RPMI8226 (cell line): ENCODE measurements at places on chromosomes 12 and 14.

DNA sequence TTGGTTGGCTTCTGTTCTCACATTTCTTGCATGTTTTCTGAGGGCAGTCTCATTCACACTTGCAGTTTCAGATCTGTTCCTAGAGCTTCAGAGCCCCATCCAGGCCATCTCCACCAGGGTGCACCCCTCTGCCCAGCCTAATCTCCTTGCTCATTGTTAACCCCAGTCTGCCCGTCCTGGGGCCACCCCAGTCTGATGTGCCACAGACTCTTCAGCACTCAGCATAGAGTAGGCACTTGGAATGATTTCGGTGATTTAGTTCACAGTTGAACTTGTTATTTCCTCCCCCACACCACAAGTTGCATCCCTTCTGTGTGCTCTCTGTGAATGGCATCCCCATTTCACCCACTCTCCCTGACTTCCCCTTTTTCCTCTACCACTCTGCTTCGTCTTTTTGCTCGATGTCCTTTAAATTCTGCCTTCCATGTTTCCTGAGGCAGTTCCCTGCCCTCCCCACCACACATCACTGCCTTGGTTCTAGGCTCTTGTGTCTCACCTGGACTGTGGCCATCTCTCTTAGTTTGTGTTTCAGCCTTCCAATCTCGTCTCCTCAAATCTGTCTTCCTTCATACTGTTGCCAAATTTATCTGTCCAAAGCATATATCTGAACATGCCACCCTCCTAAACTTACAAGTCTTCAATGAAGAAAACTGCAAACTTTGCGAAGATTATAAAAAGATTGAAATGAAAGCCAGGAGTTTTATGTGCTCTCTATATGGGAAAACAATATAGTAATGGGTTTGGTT lies 41.5 kb downstream of the ANO6 start:
- DNase-seq: no peak

- no peak for DNase-seq
Measured at GRCh38 chr12:71592841-71593240, 70.8 kb downstream of the ZFC3H1 start.

DNA sequence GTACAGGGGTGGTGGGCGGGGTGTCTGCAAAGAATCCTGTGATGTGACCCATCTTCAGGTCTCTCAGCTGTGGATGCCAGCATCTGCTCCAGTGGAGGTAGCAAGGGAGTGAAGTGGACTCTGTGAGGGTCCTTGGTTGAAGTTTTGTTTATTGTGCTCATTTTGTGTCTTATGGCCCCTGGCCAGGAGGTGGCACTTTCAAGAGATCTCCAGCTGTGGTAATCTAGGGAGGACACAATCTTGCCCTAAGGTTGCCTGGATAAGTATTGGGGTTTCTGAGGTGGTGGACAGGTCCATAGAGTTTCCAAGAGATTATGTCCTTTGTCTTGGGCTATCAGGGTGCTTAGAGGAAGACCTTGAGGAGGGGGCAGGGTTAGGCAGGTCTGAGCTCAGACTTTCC lies 260.7 kb downstream of the CCDC59 start:
- no peak for DNase-seq

DNA sequence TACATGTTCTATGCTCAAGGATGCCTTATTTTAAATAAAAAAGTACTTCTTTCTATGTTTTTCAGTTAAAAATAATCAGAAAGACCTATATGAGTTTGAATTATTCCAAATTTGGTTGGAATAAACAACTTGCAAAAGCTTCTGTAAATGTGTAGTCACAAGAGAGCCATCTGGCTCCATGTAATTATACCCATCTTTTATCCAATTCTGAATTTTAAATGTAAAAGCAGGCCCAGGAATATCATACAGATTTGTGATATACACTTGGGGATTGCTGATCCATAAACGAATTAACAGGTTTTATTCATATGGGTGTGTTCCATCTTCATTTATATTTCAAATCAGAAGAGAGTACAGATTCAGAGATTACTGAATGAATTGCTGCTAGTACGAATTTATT lies 329.2 kb upstream of the LRFN5 start:
- no peak for DNase-seq

DNA sequence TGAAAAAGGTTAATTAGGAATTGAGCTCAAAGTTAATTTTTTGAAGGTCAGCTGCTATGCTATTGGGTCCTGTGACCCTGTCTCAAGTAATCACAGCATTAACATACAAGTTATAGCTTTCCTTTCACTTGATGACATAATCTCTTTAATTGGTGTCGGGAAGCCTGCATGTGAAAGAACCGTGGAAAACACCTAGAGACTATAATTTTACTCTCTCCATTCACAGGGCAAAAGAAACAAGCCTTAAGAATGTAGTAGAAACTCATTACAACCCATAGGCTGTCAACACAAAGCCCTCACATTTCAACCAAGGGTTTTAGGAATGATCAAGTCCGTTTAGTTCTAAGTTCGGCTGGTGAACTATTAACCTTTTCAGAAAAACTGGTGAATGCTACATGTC lies 104.4 kb downstream of the PPM1A start:
- DNase-seq: no peak

DNA sequence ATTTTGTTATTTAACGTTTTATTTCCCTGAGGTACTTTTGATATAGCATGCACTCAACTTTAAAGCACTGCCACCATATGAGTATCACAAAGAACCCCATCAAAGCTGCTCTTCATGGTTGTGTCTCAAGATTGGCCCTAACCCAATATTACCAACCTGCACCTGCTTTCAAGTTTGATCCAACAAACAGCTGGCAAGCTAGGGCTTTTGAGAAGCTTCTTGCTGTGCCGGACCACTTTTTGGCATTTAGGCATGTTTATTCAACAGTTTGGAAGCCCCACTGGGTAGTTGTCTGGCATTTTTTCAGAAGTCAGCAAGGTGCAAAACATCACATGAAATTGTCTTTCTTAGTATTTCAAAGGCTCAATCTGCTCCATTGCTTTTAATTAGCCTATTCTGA lies 137.2 kb upstream of the PLEKHA5 start:
- DNase-seq: no peak

DNA sequence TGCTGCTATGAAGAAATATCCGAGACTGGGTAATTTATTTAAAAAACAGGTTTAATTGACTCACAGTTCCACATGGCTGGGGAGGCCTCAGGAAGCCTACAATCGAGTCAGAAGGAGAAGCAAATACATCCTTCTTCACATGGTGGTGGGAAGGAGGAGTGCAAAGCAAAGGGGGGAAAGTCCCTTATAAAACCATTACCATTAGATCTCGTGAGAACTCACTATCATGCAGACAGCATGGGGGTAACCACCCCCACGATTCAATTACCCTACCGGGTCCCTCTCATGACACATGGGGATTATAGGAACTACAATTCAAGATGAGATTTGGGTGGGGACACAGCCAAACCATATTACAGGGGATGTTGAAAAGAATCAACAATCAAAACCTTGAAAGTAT lies 74.9 kb downstream of the PPM1H start:
- DNase-seq: no peak

GRCh38 chr12:16884056-16884455 lies 278.1 kb upstream of the LMO3 start:
- no peak for DNase-seq

GRCh38 chr12:7373226-7373625 lies 69.4 kb downstream of the ACSM4 start:
- DNase-seq: no peak

DNA sequence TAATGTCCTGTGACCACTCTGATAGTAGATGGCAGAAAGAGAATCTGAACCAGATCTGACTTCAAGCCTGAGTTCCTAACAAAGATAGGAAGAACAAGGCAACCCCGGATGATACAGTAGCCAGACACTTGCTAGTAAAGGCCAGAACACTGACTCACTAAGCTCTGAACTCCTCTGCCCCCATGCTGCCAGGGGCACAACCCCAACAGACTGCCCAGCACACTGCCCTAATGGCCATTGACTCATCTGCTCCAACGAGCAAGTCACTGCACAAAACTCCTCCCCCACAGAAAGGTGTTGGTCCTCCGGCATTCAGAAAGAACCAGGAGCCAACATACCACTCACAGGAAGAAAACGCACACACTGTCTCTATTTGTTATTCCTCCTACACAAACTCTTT lies 179.6 kb upstream of the NUDT4 start:
- DNase-seq: no peak

DNA sequence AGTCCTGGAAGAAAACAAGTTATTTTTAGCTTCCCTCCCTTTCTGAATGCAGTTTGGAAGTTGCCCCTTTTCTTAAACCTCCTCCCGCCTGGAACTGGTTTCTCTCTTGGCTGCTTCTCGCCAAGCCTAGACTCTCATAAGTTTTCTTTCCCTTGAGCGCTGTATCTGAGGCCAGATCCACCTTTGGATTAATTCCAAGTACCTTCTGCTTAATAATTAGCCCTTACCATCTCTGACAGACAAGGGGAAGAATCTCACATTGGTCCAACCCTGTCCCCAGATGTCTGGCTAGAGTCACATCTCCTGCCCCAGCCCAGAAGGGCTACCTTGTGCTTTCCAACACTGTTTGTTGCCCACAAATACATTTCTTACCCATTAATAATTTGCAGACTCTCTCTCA lies 161.8 kb upstream of the RGS6 start:
- DNase-seq: no peak

GRCh38 chr14:20988717-20989470 lies 886 bp upstream of the METTL17 start:
- no peak for DNase-seq

- no peak for DNase-seq
Measured at GRCh38 chr14:88823968-88824313, 510 bp upstream of the TTC8 start.

DNA sequence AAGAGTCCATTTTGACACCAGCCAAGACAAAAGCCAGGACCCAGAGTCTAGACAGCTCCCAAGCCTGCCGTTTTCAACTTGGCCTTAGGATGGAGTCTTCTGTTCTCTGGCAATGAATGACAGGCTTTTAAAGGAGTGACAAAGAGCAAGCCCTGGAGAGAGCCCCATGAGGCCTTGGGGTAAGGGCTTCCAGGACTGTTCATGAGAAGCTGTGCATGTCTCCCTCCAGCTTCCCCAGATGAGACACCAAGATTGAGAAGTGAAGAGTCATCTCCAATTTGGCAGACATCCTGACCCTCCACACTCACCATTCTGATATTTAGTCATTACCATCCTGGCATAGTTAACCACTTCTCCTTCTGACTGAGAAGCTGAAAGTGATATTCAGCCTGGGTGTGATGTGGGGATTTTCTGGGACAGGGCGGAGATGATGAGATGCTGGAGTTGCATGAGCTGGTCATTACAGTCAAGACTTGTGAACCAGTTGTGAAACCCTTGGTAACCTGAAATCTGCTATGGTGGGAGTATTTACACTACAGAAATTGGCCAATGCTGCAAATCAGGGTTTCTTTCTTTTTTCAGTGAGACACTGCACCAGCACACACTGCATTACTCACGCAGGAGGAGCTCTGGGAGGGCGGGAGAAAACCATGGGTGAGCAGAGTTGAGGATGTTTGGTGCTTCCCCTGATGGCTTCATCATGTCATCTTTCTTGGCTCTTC lies 77.8 kb downstream of the VCPKMT start:
- DNase-seq: no peak

- no peak for DNase-seq
Measured at GRCh38 chr12:125999628-126000027, 934.4 kb downstream of the AACS start.

DNA sequence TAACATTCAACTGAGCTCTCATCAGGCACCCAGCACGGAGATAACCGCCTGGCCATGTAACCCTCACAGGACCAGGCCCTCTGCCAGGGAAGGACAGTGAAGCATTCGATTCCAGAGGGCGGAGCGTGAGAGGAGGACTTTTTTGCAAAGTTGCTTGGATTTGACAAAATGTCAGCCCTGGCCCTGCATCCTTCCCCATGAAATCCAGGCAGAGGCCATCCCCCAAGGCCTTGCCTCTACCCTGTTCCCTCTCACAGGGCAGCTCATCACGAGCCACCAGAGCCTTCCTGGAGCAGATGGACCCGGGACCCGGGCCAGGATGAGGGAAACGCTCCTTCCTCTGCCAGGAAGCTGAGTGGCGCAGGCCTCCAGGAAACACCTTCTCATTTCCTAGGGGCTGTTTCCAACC lies 17.0 kb downstream of the CAMKK2 start:
- no peak for DNase-seq

DNA sequence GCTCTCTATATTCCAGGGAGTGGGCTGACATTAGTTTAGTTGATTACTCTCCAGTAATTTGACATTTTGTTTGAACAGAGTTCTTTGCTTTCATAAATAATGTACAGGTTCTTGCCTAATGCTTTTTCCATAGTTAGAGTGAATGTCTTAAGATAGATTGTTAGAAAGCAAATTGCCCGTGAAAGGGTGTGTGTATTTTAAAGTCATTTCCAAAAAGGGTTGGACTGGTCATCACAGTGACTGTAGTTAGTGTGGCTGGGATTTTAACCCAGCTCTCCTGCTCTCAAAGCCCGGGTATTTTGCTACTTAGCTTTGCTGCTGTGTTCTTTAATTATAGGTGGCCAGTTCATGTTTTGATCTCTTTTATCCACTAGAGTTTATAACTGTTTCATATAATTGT lies 74.2 kb downstream of the DNAH10 start:
- DNase-seq: no peak

DNA sequence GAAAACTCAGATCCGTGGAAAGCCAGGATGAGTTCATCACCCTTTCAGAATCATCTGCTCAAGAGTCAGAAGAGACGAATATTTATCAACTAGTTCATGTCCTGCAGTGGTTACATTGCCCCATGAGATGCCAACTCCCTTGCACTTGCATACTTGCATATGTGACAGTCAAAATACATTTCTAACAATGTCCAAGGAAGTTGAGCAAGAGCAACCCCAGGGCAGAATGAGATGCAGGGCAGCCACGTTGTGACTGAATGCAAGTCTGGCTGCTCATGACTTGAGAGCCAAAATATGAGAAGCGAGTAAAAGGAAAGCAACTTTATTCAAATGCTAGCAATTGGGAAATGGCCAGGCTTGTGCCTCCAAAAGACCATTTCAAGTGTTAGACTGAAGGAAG lies 23.6 kb upstream of the UTP20 start:
- DNase-seq: no peak

GRCh38 chr12:49342914-49343731 lies 3.6 kb upstream of the DNAJC22 start:
- no peak for DNase-seq

DNA sequence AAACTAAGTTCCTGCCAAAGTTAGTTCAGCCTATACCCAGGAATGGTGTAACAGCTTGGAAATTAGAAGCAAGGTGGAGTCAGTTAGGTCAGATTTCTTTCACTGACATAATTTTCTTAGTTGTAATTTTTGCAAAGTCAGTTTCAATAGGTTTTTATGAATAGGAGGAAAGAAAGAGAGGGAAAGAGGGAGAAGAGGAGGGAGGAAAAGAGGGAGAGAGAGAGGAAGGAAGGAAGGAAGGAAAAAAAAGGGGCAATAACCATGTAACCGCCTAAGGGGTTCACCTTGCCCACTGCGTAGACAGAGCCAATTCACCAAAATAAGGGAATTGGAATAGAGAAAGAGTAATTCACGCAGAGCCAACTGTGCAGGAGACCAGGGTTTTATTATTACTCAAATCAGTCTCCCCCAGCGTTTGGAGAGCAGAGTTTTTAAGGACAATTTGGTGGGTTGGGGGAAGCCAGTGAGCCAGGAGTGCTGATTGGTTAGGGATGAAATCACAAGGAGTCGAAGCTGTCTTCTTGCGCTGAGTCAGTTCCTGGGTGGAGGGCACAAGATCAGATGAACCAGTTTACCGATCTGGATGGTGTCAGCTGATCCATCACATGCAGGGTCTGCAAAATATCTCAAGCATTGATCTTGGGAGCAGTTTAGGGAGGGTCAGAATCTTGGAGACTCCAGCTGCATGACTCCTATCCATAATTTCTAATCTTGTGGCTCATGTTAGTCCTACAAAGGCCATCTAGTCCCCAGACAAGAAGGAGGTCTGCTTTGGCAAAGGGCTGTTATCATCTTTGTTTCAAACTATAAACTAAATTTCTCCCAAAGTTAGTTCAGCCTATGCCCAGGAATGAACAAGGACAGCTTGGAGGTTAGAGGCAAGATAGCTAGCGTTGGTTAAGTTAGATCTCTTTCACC lies 126.0 kb upstream of the AMIGO2 start:
- DNase-seq: no peak
